ENCODE measurements at places on chromosomes 2 and 18.
A peak's percentile ranks its signal among the peaks of the same experiment; 100 is the strongest.

GRCh38 chr2:25430556-25430955 lies 88.8 kb upstream of the DNMT3A start:
- DNase-seq: no peak

- no peak for DNase-seq
Measured at GRCh38 chr2:33903215-33903614, 304.1 kb upstream of the FAM98A start.

- DNase-seq: no peak
Measured at GRCh38 chr18:79227621-79228020, 158.4 kb downstream of the ATP9B start.

GRCh38 chr2:234571620-234572407 lies 74.9 kb upstream of the ARL4C start:
- peak; percentile 41 for DNase-seq

DNA sequence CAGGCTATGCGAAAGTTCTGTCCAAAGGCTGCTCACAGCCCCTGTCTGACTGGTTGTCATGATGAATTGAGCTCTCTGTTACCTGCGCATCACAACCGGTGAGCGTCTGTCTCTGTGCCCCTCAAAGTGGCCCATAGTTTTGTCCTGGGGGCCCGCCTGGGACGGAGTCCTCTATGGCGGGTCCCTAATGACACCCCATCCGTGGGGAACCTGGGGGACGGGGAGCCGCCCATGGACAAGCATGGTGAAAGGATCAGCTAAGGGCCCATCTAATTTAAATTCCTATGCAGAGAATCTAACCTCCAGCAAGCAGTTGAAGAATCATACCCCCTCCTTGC lies 473 bp downstream of the ELMOD3 start:
- no peak for DNase-seq

- peak; percentile 96 for DNase-seq
Measured at GRCh38 chr2:28338046-28338817, 54.4 kb upstream of the FOSL2 start.
